ENCODE measurements at places on chromosomes 13 and 19.

- no peak for DNase-seq
Observed at GRCh38 chr13:100454876-100455275, 133.7 kb downstream of the GGACT start.

DNA sequence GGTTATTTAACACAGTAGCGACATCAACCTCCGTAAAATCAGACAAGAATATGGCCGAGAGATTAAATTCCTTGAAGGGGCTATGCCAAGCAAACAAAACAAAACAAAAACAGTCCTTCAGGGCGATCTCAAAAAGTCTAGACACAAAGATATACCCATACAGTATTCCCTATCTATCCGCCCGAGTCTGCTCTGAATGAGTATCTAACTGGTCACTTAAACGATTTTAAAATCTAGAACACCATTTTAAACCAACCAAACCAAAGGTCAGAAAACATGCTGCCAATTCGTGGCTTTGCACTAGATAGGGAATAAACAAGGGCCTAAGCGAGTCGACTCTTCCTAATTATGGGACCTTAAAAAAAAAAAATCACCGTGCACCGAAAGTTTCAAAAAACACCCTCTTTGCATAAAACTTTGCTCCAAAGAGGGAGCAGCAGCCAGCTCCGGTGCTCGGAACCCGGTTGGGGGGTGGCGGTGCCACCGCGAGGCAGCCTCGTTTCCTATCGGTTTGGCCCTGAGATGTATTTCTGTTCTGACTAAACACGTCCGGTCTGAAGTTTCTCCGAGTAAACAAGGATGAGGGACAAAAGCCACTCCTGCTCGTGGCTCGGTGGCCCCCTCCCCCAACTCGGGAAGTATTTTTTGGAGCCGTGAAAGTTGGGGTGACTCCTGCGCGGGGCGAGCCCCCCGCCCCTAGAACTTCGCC is 1.8 kb downstream of the HMGB1 start:
- no peak for DNase-seq

GRCh38 chr19:13051557-13052165 is 51.0 kb downstream of the LYL1 start:
- DNase-seq: no peak

DNA sequence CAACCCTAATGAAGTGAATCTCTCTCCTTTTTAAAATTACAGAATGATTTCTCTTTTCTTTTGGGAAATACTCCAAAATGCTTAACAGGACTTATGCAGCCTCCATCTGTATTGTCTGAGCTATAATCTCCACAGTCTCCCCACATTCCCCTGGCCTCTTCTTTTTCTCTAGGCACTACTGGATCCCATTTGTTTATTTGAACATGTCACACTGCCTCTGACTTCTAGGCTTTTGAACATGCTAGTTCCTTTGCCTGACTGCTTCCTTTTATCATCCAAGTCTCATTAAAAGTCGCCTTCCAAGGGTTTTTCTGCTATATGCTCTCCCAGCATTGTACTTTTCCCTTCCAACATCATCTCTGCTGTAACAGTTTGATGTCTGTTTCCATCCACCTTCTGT is 548.7 kb downstream of the PCDH9 start:
- no peak for DNase-seq

DNA sequence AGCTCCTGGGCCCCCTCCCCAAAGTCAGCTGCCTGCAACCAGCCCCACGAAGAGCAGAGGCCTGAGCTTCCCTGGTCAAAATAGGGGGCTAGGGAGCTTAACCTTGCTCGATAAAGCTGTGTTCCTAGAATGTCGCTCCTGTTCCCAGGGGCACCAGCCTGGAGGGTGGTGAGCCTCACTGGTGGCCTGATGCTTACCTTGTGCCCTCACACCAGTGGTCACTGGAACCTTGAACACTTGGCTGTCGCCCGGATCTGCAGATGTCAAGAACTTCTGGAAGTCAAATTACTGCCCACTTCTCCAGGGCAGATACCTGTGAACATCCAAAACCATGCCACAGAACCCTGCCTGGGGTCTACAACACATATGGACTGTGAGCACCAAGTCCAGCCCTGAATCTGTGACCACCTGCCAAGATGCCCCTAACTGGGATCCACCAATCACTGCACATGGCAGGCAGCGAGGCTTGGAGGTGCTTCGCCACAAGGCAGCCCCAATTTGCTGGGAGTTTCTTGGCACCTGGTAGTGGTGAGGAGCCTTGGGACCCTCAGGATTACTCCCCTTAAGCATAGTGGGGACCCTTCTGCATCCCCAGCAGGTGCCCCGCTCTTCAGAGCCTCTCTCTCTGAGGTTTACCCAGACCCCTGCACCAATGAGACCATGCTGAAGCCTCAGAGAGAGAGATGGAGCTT is 4.7 kb upstream of the CEACAM5 start:
- DNase-seq: no peak

DNA sequence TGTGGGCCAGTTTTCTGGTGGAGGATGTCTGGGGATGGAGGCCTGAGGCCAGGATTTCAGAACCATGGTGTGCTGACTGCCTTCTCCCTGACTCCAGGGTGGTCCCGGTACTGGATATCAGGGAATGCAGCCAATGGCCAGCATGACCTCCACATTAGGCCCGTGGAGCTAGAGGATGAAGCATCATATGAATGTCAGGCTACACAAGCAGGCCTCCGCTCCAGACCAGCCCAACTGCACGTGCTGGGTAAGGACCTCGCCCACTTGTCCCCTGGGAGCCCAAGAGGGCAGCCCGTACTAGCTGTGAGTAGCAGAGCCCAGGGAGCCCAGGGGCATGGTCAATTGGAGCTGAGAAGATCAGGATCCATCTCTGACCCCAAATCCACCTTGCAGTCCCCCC is 1.6 kb downstream of the KIRREL2 start:
- no peak for DNase-seq

DNA sequence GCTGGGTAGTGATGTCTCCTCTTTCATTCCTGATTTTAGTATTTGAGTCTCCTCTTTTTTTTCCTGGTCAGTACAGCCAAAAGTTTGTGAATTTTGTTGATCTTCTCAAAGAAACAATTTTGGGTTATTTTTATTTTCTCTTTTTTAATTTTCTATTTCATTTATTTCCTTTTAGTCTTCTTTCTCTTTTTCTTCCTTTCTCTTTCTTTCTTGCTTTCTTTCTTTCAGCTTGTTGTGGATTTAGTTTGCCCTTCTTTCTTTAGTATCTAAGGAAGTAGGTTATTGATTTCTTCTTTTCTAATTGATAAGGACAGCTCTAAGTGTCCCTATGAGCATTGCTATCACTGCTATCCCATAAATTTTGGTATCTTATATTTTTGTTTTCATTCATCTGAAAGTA is 13.8 kb downstream of the IPO5 start:
- no peak for DNase-seq
